Skin of body (tissue), 3 donors: ENCODE measurements at places on chromosomes 5 and 9. TPM values are rescaled to one million over a fixed set of nuclear protein-coding genes. Genes with fewer than 3 reads are reported as not detected.

Gene PPP3R2
- not detected for total RNA-seq

Gene CDO1
- total RNA-seq, result 26.8 TPM

Gene BTNL8
- 0.49 TPM for total RNA-seq

Gene IER5L
- 23.0 TPM for total RNA-seq

Gene SMU1
- 25.7 TPM for total RNA-seq

Gene STPG3
- total RNA-seq, result not detected

Gene C9
- 0.10 TPM for total RNA-seq

Gene CD72
- total RNA-seq, result 1.6 TPM
